ENCODE measurements at places on chromosomes 1 and 21. TPM values are rescaled to one million over a fixed set of nuclear protein-coding genes. Genes with fewer than 3 reads are reported as not detected.

B3GALT5 gene
- not detected for total RNA-seq

C1QA gene
- total RNA-seq = 3.9 TPM

LINGO4 gene
- not detected for total RNA-seq

NBL1 gene
- total RNA-seq = 10.7 TPM

C4BPB gene
- total RNA-seq = not detected

GJA9 gene
- total RNA-seq = not detected

SPRR1A gene
- not detected for total RNA-seq

RBM11 gene
- total RNA-seq = not detected
